Caudate nucleus (tissue), 63 donors: ENCODE measurements at places on chromosomes 16 and 17.

DNA sequence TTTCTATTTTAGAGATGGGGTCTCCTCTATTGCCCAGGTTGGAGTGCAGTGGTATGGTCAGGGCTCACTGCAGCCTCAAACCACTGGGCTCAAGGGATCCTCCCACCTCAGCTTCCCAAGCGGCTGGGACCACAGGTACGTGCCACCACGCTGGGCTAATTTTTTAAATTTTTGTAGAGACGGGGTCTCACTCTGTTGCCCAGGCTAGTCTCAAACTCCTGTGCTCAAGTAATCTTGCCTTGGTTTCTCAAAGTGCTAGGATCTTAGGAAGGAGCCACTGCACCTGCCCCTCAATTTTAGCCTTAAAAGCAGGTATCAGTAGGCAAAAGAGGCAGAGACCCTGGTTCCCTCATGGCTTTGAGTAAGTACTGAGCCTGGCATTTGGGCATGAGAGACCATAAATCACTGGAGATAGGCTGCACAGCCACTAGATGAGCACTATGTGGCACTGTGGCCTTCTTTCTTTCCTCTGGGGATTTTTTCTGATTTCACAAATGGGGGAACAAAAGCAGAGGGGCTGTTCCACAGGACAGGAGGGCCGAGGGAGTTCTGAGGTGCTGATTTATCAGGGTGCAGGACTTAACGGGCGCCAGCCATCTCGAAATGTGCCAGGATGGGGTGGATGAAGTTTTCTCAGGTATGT, 82.2 kb downstream of the PLXDC1 start:
- no peak for DNase-seq

GRCh38 chr16:85256190-85256739, 144.0 kb upstream of the CIBAR2 start:
- no peak for DNase-seq

DNA sequence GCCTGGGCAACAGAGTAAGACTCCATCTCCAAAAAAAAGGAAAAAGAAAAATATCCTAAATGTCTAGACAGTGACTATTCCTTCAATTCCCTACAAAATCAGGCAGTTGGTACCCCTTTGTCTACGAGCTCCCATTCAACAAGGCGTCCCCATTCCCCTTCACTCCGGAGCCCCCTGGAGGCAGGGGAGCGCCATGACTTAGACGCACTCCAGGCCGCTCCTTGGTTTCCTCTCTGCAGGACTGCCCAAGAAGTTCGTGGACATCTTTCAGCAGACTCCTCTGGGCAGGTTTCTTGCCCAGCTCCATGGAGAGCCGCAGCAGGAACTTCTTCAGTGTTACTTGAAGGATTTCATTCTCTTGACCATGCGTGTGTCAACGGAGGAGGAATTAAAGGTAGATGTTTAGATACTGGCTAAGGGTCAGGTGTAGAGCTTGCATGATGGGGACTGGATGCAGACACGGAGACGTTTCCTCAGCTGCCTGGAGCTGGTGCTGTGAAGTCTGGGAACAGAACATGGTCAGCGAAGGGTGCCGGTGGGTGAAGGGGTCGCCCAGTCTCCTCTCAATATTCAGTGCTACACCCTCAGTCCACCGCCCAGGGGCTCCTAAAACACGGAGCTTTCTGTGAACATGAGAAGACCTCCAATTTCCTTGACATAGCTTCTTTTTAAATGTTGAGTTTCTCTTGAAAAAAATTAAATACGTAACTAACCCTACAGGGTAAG, 53.3 kb upstream of the ENDOV start:
- no peak for DNase-seq

- no peak for DNase-seq
Observed at GRCh38 chr16:11147754-11148444, 108.1 kb downstream of the SOCS1 start.

DNA sequence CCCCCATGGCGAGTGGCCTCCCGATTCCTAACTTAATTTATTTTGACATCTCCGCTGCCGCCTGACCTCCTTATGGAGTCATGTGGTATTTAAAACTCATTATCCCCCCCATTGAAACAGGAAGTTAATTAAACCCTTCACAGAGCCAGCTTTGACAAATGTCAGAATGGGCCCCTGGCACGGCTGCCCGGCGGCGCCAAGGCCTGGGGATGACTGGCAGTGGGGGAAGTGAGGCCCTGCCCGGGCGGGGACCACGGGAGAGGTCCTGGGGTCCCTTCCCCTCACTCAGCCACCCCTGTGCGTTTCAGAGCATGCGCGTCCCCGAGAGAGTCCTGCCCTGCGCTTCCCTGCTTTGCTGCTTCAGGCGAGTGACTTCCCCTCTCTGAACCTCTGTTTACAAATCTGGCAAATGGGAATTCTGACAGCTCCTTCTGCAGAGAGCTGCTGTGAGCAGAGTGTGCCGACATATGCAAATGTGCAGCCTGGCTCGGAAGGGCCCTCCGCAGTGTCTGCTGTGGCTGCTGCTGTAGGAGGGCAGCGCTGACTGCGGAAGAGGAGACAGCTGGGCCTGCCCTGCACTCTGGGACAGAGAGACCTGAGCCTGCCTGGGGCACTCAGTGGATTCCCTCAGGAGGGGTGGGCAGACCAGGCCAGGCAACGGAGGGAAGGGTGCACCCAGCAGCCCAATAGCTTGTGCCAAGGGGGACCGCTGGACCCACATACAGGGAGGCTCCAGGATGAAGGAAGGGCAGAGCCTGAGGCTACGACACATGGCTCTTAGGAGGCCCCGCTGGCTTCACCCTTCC, 4.4 kb upstream of the ZFPM1 start:
- DNase-seq = no peak

- DNase-seq = peak; percentile 11
Observed at GRCh38 chr17:80970044-80970761, 21.4 kb upstream of the CHMP6 start.
